ENCODE measurements at places on chromosomes 2 and 18. TPM values are rescaled to one million over a fixed set of nuclear protein-coding genes. Genes with fewer than 3 reads are reported as not detected.

Gene TNFAIP6
- not detected for total RNA-seq

Gene TEKT4
- not detected for total RNA-seq

Gene CNOT11
- 56.4 TPM for total RNA-seq

Gene M1AP
- total RNA-seq, result not detected

- no peak for DNase-seq
Observed at GRCh38 chr18:28159055-28159454, 17.9 kb downstream of the CDH2 start.

DNA sequence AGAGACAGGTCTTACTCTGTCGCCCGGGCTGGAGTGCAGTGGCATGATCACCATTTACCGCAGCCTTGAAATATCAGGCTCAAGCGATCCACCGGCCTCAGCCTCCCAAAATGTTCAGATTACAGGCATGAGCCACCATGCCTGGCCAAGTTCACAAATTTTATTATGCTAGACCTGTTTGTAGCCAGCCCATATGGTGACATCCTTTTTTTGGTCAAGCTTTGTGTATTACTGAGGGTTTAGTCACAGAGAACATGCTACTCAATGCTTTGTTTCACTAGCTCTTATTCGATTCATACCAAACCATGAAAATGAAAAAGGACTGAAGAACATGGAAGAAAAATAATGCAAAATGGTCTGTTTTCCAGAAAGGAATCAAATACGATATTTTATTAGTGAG is 41.4 kb downstream of the DGKD start:
- no peak for DNase-seq

GRCh38 chr18:36132756-36133155 is 3.1 kb downstream of the ELP2 start:
- DNase-seq, result no peak

DNA sequence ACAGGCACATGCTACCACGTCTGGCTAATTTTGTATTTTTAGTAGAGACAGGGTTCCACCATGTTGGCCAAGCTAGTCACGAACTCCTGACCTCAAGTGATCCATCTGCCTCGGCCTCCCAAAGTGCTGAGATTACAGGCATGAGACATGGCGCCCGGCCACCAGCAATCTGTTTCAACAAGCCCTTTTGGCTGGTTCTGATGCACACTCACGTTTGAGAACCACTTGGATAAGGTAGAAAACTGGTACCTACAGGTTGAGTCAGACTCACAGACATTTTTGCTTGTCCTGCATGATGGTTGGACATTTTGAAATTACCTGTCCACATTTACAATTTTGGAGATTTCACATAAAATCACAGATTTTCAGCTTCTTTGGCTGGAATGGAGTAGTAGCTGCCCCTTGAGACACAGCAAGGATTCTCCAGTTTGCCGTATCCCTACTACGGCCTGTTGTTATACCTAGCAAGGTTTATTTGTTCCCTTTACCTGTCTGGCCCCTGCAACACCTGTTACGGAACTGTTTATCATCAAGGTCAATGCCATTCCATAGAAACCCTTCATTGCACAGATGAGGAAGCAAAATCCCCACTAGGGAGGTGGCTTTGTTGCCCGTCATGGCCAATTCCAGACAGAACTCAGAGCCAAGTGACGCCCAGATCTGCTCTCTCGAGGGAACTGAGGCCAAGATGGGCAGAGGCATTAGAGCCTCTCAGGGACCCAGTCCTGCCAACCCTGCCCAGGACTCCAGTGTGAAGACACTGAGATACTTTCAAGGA is 31.4 kb upstream of the IGFBP2 start:
- no peak for DNase-seq

GRCh38 chr2:123578016-123578415 is 447.1 kb upstream of the CNTNAP5 start:
- no peak for DNase-seq

- peak; percentile 72 for DNase-seq
Observed at GRCh38 chr2:74502720-74503505, 3.5 kb upstream of the LBX2 start.

DNA sequence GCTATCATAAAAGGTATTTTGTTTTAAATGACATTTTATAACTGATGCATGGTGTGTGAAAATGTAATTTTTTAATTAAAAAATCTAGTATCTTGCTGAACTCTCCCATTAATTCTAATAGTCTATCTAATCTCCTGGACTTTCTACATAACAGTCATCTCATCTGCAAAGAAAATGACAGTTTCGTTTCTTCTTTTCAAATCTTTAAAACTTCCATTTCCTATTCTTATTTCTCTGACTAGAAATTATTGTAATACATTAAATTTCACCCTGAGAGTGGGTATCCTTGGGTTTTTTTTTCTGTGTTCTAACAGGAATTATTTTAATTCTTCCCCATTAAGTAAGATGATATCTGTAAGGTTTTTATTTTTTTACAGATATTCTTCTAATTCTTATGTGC is 120.1 kb downstream of the KCNF1 start:
- DNase-seq, result no peak

- no peak for DNase-seq
Observed at GRCh38 chr2:7701791-7702190, 784.6 kb downstream of the RNF144A start.

All from activated naive CD4-positive, alpha-beta T cell treated with anti-CD3 and anti-CD28 coated beads, Interleukin-2, amount 50 U/mL, for 72 hours (primary cell).